Mesenchymal stem cell (in vitro differentiated cells and primary cell): ENCODE measurements at places on chromosomes 4 and X.

DNA sequence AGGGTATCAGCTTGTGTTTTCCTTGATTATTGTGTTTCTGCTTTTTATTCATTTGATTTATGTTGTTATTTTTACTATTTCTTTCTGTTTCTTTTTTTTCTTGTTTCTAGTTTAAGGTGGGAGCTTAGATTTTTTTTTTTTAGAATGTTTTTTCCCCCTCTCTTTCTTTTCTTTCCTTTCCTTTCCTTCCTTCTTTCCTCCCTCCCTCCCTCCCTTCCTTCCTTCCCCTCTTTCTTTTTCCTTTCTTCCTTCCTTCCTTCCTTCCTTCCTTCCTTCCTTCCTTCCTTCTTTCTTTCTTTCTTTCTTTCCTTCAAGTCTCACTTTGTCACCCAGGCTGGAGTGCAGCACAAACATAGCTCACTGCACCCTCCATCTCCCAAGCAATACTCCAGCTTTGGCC is 31.4 kb upstream of the PRDM8 start:
- DNase-seq = no peak

- DNase-seq = peak; percentile 48
Measured at GRCh38 chr4:177555007-177555574, 112.9 kb upstream of the AGA start.

DNA sequence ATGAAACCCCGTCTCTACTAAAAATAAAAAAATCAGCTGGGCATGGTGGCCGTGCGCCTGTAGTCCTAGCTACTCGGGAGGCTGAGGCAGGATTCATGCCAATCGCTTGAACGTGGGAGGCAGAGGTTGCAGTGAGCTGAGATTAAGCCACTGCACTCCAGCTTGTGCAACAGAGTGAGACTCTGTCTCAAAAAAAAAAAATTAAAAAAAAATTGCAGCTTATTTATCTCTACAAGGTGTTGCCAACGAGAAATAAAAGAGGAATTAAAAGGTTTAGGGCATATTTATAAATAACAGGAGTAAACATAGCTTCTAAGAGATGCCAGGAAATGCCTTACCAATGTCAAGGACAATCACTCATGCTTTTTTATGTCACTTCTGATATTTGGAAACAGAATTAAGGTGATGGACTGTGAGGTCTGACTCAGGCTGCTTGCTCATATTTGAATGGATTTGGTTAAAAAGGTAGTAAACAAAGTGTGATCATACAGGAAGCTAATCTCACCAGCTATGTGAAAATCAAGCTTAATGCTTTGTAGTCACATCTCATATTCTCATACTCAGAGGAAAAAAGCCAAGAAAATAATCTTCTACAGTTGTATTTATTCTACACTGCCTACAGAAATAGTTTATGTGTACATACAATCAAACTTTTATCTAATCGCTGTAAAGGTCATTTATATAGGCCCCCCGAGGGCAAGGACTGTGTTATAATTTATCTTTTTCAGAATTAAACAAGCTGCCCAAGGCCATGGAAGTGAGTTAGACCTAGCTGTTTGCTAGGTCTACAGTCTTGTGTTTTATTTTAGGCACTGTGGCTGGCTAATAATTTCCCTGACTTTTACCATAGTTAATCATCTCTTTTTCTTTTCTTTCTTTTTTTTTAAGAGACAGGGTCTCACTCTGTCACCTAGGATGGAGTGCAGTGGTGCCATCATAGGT is 61.1 kb upstream of the RBMX start:
- no peak for DNase-seq

- no peak for DNase-seq
Measured at GRCh38 chr4:10577508-10578426, 106.8 kb downstream of the CLNK start.

GRCh38 chr4:158936238-158936637 is 166.6 kb upstream of the RAPGEF2 start:
- peak; percentile 26 for DNase-seq

- no peak for DNase-seq
Measured at GRCh38 chr4:16032396-16032770, 51.4 kb downstream of the PROM1 start.

- DNase-seq = no peak
Measured at GRCh38 chr4:6905516-6906445, 3.8 kb upstream of the TBC1D14 start.

DNA sequence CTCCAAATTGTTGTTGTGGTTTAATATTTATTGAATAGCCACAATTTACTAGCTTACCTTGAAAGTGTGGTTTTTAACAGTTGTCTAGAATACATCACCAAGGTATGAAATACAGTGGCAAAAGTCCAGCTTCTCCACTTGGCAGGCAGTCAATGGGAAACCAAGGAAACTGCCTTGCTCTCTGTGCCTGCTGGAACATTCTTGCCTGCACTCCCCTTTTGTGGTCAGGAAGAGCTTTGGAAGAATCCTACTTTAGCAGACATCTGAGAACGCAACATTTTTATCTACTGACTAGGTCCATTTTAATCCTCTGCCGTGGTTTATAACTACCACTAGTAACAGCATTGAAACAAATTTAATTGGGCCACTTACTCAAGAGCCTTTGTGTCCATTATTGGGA is 64.5 kb downstream of the TENM3 start:
- DNase-seq = peak; percentile 62

DNA sequence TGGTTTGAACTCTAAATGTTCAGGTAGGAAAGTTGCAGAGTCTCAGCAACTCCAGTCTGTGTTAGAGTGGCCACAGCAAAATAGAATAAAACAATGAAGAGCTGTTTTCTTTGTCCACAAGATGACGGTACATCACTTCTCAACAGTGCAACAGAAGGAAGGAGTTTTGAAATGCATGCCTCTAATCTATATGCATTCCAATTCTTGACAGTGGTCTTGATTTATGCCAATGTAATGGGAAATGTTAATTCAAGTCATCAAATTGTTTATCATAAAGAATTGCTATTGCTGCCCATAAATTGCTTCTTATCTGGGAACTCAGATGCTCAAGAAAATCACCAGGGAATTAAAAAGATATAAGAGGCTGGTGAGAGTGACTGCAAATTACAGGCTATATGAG is 195.5 kb upstream of the PRPS2 start:
- no peak for DNase-seq

DNA sequence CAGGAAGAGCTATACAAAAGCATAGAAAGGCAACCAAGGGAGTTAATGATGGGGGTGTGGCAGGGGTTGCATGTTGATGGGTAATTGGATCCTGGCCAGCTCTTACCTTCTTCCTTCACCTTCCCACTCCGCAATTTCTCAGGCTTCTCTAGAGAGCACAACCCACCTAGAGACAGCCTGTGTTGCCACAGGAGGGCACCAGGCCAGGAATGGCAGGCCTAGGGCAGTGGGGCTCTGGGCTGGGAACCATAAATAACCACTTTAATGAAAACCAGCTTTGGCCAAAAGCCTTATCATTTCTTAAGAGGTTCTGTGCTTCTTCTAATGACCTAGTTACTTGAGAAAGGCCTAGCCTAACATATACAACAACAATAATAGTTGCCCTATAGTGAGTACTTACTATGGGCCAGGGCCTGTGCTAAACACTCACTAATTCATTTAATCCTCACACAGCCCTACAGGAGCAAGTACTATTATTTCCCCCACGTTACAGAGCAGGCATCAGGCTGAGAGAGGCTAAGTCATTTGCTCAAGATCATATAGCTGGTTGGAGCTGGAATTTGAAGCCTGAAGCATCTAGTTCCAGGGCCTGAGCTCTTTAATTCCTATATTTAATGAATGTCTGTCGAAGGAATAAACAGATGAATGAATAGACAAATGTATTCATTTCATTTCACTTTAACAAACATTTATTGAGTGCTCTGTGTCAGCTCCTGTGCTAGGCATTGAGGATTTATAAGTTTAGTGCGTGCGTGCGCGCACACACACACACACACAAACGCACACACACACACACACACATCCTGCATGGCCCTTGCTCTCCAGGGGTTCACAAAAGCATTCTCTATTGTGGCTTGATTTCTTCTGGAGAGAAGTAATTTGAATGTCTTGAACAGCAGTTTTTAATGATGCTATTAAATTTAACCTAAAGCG is 66.8 kb downstream of the RTL9 start:
- DNase-seq = no peak
